ENCODE measurements at places on chromosomes 4 and X.

- DNase-seq = no peak
These were observed 79.3 kb downstream of the NHSL2 start for GRCh38 chrX:71989768-71990426.

DNA sequence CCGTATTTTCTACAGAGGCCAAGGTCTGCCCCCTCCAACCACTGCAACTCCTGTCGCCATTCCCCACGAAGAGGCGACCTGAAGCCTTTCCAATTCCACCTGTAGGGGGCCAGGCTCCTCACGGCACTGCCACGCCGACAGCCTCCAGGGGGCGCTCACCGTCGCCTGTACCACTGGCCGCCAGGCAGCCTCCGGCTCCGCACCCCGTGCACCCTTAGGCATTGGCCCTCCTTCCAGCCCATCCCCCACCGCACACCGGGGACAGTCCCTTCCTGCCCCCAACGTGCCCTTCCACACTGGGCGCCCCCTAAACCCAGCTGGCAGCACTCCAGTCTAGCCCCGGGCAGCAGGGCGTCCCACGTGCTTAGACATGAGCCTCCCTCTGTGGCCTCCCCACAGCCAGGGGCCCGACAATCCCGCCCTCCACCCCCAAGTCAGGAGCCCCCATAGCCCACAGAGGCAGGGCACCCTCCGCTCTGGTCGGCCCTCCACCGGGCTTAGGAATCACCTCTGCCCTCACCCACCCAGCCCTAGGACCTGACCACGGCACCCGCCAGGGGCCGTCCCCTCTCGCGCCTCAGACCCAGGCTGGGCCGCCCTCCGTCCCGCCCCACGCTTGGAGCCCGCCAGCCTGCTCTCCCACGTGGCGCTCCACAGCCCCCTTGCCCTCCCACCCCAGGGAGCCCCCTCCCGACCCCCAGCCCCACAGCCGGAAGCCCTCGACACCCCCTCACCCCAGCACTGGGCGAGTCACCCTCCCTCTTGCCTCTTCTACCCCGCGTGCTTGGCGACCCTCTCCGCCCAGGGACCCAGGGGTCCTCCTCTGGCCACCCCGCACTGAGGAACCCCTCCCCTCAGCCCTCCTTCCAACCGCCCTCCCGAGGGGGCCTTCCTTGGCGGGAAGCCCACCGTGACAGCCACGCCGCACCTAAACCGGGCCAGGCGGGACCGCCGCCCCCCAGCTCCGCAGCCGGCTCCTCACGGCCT is 711 bp downstream of the PNMA6E start:
- DNase-seq = peak; percentile 82

DNA sequence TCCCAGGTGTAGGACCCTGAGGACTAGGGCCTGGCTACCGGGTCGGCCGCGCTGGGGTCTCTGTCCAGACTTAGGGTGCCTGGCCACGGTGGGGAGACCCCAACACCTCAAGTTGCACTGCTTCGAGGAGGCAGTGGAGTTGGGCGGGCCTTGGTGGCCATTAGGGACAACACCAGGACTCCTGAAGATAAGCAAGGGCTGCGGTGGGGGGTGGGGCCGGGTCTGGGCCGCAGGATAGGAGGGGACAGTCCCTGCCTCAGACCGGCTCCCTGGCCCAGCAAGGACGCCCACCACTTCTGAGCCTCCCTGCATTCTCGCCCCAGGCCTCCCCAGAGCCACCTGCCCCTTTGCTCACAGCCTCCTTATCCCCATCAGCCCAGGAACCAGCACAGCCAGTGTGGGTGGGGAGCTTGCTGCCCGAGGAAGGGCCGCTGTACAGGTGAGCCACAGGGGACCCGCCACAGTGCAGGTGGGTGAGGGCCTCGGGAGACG is 5.5 kb upstream of the MXD4 start:
- no peak for DNase-seq

DNA sequence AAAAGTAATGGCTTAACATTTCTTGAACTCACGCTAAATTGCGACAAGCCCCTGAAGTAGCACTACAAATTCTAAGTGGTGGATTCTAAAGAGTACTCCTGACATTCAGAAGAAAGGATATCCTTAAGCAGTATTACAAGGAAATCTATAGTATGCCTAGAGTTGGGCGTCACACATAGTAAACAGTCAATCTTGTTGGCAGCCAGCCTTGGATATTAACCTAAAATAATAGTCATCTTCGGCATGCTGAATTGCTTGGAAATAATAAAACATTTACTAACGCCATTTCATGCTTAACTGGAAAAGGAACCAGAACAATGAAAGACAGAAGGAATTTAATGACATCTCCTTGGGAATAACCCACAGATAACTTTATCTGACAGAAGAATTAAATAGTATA is 18.6 kb downstream of the ATP8A1 start:
- DNase-seq = no peak

- no peak for DNase-seq
These were observed 341.5 kb downstream of the BCOR start for GRCh38 chrX:39756086-39756883.

DNA sequence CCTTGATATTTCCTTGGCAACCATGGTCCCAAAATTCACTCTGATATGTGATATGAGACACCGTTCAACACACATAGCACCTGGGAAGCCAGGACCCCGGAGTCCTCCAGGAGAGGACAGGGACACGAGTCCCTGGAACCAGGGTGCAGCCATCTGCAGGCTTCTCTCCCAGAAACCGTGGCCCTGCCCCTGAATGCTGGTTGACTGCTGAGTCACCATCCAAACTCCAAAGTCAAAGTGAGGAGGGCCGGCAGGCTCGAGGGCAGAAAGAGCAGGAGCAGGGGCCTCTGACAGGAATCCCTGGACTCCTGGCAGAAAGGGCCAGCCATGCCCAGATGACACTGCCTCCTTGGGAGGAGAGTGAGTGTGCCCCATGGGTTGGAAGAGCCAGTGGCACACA is 6.9 kb upstream of the PNMA6A start:
- no peak for DNase-seq
